ENCODE measurements at places on chromosomes 11 and 22. TPM values are rescaled to one million over a fixed set of nuclear protein-coding genes. Genes with fewer than 3 reads are reported as not detected.

DNA sequence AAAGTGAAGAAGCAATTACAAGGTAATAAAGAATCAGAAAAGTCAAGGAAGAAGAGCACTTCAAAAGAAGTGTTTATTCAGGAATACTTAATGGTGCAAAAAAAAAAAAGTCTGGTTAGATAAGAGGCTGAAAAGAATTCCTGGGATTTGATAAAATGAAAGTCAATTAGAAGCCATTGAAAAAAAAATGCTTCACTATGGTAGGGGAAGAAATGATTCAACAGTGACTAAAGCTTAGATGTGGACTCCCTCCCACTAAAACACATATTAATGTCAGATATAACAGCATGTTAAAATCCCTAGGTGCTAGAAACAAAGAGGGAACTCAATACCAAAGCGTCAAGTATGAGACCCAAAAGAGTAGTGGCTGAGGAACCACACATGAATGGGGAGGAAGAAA is 335.3 kb upstream of the PITPNB start:
- DNase-seq: no peak

DNA sequence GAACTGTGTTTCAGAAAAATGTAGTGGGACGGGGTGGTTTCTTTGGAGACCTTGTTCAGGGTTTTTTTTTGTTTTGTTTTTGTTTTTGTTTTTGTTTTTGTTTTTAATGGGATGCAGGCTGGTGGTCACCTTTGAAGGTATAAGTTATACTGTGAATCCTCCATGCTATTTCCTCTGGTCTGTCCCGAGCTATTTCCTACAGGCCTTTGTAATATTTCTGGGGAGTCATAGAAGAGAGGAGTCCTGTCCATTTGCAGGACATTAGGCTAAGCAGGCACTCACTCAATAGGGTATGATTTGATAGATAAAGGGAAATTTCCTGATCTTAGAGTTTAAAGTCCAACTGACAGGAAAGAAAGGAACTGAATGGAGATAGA is 78.0 kb downstream of the TRAF6 start:
- no peak for DNase-seq

- DNase-seq: no peak
Measured at GRCh38 chr11:47847537-47847891, 636 bp downstream of the NUP160 start.

GRCh38 chr22:28029956-28030355 is 110.9 kb upstream of the PITPNB start:
- DNase-seq: no peak

GRCh38 chr22:31056986-31057599 is 24.0 kb upstream of the SMTN start:
- DNase-seq: no peak

DNA sequence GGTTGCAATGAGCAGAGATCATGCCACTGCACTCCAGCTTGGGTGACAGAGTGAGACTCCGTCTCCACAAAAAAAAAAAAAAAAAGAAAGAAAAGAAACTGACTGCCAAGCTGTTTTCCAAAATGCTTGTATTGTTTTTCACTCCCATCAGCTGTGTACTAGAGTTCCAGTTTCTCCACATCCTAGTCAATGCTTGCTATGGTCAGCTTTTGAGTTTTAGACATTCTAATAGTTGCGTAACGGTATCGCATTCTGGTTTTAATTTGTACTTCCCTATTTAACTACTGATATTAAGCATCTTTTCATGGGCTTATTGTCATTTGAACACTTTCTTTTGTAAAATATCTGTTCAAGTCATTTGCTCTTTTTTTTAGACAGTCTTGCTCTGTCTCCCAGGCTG is 55.7 kb downstream of the TSPAN18 start:
- DNase-seq: no peak

DNA sequence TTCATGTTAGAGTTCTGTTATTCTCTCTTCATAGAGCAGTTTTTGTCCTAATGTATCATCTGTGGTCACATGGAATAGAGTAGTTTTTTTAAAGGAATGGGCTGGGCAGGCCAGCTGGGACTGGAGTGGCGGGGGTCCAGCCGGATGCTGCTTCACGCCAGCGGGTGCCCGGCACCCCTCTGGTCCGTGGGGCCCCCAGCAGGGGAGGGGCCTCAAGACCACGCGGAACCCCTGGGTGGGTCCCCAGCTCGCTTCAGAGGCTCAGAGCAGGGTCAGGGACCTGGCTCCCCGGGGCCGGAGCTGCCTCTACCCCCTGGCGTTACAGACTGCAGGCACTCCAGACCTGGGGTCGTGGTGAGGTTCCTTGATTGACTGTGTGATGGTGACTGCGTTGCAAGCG is 159.1 kb upstream of the HSD17B12 start:
- DNase-seq: no peak

GRCh38 chr11:110830747-110831146 is 118.5 kb upstream of the ARHGAP20 start:
- no peak for DNase-seq

GRCh38 chr11:24005202-24005876 is 491.5 kb upstream of the LUZP2 start:
- DNase-seq: no peak

- DNase-seq: no peak
Measured at GRCh38 chr11:36407356-36407755, 102.7 kb downstream of the TRAF6 start.

DNA sequence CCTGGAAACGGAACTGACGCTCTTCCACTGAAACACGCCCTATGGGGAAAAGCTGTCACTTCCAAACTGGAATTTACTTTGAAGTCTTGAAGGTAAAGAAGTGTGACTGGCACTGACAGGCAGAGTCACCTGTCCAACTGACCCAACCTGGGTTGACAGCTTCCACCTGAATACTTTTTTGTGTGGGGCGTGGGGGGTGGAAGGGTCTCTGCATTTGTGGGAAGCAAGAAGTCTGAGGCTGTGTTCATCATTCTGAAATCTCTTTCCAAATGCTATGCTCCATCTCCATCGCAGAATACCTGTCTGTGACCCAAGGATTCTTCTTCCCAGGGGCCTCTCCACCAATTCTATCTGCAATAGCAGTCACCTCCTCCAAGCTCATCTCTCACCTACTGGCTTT is 7.8 kb downstream of the IFT27 start:
- no peak for DNase-seq

- DNase-seq: no peak
Measured at GRCh38 chr11:34395916-34396550, 38.2 kb upstream of the ABTB2 start.

DNA sequence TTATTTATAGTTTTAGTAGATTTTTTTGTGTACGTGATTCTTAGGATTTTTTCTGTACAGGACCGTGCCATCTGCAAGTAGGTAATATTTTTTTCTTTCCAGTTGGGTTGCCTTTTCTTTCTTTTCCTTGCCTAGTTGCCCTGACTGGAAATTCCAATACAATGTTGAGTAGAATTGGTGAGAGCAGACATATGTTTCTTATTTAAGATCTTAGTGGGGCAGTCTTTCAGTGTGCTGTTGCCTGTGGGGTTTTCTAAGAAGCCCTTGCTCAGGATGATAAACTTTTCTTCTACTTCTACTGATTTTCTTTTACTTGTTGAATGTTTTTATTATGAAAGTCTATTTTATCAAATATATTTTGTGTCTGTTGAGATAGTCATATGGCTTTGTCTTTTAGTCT is 33.0 kb downstream of the ATXN10 start:
- DNase-seq: no peak

The SYT12 gene
- 2.4 TPM for total RNA-seq

The SLC22A25 gene
- not detected for total RNA-seq

The ZNF214 gene
- total RNA-seq: 4.8 TPM

The CCDC116 gene
- total RNA-seq: 2.0 TPM

The MFNG gene
- total RNA-seq: 11.7 TPM

The FOLR1 gene
- 0.39 TPM for total RNA-seq

The APOBEC3B gene
- not detected for total RNA-seq

The MRGPRX4 gene
- total RNA-seq: not detected

The SORL1 gene
- 7.3 TPM for total RNA-seq

The C11orf87 gene
- total RNA-seq: not detected

The RHOD gene
- total RNA-seq: 23.6 TPM

The H19 gene
- total RNA-seq: 382 TPM

The CHRM1 gene
- total RNA-seq: not detected
